Posterior vena cava (tissue), 2 donors: ENCODE measurements at places on chromosomes 5 and 9. TPM values are rescaled to one million over a fixed set of nuclear protein-coding genes. Genes with fewer than 3 reads are reported as not detected.

DNA sequence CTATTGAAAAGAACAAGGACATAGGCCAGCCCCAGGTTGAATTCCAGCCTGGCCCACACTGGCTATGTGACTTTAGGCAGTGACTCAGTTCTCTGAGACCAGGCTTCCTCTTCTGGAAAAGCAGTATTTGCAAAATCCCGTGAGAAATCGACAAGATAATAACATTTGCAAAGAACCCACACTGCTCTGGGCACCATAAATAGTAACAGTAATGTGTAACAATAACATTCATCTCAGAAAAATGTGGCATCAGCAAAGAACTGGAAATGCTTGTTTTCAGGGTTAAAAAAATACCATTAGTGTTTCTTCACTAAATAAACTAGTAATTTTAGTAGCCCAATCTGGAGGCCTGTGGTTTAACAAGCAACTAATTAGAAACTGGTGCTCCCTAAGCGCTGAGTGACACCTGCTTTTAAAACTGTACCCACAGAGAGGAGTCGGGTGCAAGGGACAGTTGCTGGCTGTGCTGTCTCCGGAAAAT, 148.4 kb downstream of the TTLL11 start:
- no peak for DNase-seq

GRCh38 chr9:120348951-120349429, 231.0 kb downstream of the CDK5RAP2 start:
- DNase-seq, result no peak

GRCh38 chr9:92206488-92206887, 87.0 kb downstream of the IARS1 start:
- DNase-seq, result no peak

Gene PSMB7
- total RNA-seq, result 89.1 TPM

DNA sequence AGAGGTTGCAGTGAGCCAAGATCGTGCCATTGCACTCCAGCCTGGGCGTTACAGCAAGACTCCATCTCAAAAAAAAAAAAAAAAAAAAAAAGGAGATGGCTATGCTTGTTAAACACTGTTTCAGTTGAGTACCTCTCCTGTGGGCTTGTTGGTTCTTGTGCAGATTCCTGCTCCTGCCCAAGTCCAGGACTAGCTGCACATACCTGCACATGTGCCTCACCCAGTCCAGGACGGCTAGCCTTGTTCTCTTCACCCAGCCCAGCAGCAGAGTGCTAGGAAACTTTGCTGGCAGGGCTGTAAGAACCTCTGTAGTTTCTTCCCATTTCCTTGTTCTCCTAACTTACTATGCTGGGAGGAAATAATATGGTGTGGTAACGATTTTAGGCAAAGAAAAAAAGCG, 234.1 kb upstream of the DMRT1 start:
- no peak for DNase-seq

DNA sequence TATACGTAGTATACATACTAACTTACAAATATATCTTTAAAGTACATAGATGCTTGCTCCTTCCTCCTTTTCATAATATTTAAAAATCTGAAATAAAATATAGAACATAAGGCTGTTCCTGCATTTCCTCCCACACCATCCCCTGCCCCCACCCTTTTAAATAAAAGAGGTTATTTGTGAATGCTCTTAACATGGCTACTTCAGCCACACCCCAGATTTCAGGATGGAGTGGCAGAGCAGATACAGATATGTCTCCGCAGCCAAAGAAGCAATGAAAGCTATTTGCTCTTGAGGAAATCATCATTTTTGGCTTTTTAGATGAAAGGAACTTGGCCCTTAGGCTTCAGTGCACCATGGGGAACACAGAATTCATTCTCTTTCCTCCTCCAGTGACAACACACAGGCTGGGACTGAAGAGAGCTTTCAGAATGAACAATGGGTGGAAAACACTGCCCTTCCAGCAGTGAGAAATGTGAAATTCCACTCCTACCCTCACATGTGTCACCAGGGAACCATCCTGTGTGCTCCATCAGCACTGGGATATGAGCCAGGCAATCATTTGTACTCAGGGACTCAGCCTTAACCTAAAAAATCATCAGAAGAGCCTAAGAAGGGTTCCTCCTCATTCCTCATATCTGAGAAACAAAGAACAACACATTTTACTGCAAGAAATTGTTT, 134.3 kb downstream of the PPP2R2B start:
- DNase-seq, result no peak

Gene ADAMTSL1
- total RNA-seq, result 26.7 TPM

DNA sequence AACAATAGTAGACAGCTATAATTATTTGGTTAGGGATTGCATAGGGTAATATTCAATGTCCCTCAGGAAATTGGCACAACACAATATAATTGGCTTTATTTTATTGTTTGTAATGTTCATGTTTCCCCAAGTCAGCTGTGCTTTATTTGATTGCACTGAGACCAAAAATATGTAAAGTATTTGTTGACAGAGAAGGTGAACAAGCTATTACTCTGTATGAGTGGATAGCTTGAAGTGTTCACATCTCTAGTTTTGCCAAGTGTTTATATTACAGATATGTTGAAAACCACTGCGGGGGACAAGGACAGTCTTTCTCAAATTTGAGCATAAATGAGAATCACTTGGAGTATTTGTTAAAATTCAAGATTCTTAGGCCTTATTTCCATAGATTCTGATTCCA, 83.3 kb downstream of the RAB3C start:
- no peak for DNase-seq

Gene PRDM9
- total RNA-seq, result not detected
